A673 (cell line): ENCODE measurements at places on chromosomes 1 and 21.

DNA sequence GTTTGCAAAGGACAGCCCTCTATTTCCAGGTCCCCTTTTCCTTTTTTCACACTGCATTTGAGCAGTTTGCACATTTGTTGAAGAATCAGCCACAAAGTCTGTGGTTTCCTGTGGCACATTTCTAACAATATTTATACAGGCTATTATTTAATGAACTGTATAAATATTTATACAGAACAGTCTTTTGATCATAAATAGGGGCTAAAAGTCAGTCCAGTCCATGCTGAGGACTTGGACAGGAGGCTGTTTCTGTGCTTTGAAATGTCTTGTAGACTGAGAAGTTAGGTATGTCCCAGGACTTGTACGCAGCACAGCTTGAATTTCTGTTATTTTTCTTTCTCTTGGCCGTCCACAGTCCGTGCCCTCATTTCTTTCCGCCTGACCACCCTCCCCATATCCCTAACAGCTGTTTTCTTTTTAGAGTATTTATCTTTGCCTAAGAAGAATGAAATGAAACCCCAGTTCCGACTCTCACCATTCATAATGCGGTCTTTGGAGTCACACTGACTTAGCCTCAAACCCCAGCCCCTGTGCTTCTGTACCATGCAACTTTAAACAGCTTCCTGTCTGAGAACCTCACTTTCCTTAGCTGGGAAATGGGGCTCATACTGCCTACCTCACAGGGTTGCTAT lies 19.7 kb downstream of the FGGY start:
- DNase-seq, result no peak

- no peak for DNase-seq
Observed at GRCh38 chr1:192877283-192877886, 68.5 kb downstream of the RGS2 start.

- DNase-seq, result no peak
Observed at GRCh38 chr1:97070376-97070775, 348.8 kb downstream of the PTBP2 start.

DNA sequence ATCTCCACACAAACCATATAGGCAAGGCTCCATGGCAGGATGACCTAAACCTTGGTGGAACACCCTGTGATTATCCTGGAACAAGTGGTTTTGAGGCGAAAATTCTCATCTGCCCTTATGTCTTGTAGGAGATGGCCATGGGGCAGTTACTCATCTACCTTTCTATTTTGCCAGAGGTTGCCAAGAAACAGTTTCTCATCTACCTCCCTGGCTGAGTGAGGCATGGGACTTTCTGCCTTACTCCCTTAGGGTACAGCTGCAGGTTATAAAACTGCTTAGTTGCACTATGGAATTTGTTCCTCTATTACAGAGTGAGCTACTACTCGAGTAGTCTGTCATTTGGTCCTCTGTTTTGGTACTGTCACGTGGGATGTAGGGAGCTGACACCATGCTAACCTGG lies 31.3 kb upstream of the GUCA2A start:
- no peak for DNase-seq

DNA sequence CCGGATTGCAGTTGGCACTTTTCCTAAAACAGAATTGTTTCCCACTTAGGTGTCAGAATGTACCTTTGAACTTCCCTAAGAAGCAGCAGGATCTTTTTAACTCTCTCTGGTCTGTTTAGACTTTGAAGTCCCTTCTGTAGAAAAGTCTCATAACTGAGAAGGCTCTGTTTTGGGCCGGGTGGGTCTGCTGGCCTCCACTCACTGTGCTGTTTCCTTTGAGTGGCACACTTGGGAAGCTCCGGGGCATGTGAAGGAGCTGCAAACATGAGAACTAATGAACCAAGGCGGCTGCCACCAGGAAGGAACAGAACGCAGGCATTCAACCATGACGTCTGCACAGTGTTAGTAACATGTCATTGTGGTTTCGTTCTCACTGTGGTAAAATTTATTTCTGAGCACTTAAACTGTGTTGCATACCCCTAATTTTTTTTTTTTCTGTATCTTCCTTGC lies 19.5 kb upstream of the NCMAP start:
- peak; percentile 50 for DNase-seq

DNA sequence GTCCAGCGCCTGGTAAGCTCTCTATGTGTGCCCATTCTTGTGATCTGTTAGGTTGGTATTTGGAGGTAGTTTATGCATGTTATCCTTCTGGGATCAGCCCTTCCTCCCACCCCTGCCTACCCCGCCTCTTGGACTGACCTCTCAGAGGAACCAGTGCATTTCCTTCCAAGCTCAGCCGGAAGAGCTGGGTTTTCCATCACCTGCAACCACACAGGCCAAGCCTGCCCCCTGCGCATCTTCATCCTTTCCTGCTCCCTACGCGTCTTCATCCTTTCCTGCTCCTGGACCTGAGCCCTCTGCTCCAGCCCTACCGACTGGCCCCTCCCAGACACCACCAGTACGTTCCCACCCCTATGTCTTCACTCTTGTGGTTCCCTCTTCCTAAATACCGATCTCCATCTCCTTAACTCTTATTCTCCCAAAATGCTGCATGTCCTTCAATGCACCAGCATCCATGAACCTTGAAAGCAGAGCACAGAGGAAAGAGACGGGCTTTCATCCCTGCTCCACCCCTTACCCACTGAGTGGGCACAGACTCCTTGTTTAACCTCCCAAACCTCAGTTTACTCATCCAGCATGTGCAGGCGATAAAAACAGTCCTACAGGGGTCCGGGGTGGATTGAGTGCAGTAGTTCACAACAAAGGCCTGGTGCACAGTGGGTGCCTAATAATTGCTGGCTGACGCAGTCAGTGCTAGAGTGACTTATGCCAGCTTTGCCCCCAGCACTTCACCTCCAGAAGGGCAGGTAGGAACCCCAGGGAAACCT lies 526.3 kb downstream of the MATN1 start:
- no peak for DNase-seq

- peak; percentile 21 for DNase-seq
Observed at GRCh38 chr21:17613242-17613676, 558 bp upstream of the BTG3 start.

DNA sequence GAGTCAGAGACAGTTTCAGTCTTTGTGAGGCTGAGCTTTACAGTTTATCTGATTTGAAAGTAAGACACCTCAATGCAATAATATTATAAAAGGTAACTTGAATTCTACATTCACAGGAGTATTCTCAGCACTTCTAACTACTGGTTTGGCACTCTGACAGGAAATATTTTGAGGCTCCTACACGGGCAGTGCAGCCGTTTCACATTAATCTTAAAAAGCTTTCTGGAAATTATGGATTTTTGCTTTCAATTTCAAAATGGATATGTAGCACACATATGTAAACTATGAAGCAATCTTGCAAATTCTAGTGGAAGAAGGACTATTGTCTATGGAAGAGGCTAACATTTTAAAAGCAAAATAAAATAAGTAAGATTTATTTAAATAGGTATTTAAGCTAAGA lies 262.9 kb upstream of the SNX7 start:
- DNase-seq, result no peak

GRCh38 chr1:108961752-108962486 lies 1.4 kb downstream of the CLCC1 start:
- no peak for DNase-seq

DNA sequence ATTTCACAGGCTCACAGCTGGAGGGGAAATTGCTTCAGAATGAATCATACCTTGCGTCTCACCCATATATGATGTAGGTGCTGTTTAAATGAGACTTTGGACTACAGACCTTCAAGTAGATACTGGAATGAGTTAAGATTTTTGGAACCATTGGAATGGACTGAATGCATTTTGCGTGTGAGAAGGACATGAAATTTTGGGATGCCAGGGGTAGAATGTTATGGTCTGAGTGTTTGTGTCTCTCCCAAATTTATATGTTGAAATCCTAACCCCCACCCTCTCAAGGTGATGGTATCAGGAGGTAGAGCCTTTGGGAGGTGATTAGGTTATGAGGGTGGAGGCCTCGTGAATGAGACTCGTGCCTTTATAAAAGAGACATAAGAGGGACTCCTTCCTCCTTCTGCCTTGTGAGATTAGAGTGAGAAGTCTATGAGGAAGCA lies 41.4 kb downstream of the KCNK1 start:
- no peak for DNase-seq

- DNase-seq, result no peak
Observed at GRCh38 chr1:221634606-221635005, 107.3 kb downstream of the DUSP10 start.

GRCh38 chr1:244409701-244410100 lies 42.0 kb downstream of the ADSS2 start:
- no peak for DNase-seq

DNA sequence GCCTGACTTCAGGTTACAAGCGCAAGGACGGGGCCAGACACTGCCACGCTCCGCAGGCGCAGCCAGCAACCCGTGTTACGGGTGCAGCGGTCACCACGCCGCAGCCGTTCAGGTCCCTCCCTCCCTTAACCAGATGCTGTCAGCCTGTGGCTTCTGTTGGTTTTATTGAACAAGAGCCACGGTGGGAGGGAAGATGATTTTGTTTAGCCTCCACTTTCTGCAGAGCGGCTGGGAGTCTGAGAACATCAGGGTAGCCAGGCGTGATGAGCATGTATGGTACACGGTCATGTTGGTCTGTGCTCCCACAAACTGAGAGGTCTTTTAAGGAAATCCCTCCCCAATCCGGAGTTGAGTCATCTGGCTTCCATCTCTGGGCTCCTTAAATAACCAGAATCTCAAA lies 18.5 kb upstream of the ADARB1 start:
- no peak for DNase-seq

- peak; percentile 92 for DNase-seq
Observed at GRCh38 chr1:24769656-24770651, 24.7 kb downstream of the CLIC4 start.

DNA sequence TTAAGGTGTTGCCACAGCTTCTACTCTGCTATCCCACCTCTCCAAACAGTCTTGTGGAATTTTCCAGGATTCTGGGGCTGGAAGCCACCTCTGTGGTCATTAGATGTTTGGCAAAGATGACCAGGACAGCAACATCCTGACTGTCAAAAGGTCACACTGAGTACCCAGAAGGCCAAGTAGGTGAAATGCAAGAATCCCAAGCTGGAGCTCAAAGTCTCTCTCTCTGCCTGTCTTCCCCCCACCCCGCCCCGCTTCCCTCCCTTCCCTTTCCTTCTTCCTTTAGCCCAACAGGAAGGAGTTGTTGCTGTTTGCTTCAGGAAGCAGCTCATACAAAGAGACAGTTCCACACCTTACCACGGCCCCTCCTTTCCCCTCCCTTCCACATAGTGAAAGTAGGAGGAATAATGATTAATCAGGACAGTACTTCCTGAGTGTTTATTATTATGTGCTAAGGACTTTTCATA lies 75.6 kb upstream of the SLC2A1 start:
- DNase-seq, result no peak

DNA sequence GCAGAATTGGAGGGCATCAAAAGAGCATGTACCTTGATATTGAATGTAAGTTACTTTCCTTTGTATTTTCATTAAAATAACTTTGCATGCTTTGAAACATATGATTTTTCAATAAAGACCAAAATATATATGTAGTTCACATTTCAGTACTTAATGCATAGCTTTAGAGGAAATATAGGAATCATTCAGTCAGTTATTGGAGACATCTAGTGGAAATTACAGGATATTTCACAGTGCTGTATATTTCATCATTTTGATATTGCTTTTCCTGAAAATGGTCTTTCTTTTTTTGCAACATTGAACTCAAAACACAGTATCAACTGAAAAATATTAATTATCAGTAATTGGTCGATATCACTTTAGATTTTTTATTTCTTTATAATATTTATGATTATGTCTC lies 375.8 kb downstream of the NCAM2 start:
- DNase-seq, result peak; percentile 13

- no peak for DNase-seq
Observed at GRCh38 chr1:19738076-19738475, 61.6 kb downstream of the TMCO4 start.

- no peak for DNase-seq
Observed at GRCh38 chr1:112881742-112882127, 74.3 kb downstream of the SLC16A1 start.

DNA sequence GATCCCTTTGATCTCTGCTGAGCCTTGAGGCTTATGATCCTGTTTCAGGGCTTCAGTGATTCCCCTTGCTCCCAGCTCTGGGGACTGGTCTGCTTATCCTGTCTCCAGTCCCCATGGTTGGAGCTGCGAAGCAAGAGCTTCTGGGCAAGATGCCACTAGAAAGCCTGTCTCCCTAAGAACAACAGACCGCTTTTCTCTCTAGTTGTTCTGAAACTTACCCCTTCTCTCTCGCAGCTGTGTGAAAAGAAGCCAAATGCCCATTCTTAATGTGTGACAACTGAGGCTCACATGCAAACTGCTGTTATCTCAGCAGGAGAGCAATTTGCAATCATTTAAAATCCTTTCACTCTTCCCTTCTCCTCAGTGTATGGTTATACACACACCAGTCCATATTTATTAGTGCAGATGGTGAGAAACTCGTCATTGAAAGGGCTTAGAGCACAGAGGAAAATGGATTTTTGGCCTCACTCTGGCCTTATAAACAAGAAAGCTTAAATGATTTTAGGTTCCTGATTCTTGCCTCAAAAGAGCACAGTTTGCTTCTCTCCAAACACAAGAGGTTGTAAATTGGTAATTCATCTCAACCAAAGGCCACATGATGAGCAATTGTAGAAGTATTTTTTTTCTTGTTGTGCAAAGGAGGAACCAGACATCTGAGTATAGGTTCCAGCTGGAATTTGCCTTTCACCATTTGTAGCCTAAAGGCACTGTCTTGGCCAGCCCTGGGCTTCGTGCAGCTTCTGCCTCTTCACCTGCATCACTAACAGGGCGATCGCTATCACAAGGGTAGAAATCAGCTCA lies 179.2 kb upstream of the LMO4 start:
- peak; percentile 85 for DNase-seq

GRCh38 chr1:22257290-22258275 lies 114.7 kb upstream of the WNT4 start:
- DNase-seq, result no peak

GRCh38 chr1:76240316-76240715 lies 165.8 kb downstream of the ST6GALNAC3 start:
- DNase-seq, result no peak

DNA sequence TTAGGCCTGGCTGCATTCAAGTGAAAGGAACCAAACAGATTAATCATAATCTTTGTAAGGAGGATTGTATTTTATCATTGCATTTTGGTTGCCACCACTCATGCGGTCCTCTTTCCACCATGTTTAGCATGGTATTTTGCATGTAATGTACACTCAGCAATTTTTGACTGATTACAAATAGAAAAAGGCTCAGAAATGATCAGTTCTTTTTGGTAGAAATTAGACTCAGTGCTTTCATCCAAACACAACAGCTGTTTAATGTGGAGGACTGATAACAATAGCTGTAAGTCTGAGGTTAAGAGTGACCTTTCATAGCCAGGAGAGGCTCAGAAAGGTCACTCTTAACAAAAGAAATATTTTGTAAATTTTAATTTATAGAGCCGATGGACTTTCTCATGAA lies 25.3 kb upstream of the DPH5 start:
- no peak for DNase-seq

- no peak for DNase-seq
Observed at GRCh38 chr21:41706678-41707077, 60.2 kb downstream of the RIPK4 start.

- DNase-seq, result peak; percentile 46
Observed at GRCh38 chr1:246528933-246529731, 22.1 kb upstream of the SMYD3 start.
